Stimulated activated naive CD8-positive, alpha-beta T cell treated with anti-CD3 and anti-CD28 coated beads, Interleukin-15, Interleukin-2, amounts not matched to agents 100 U/mL and 50 U/mL, for 24 hours (primary cell): ENCODE measurements at places on chromosomes 3 and 15.
A peak's percentile ranks its signal among the peaks of the same experiment; 100 is the strongest.

GRCh38 chr15:60745469-60746061 is 266.6 kb upstream of the ICE2 start:
- no peak for DNase-seq

- DNase-seq, result no peak
Measured at GRCh38 chr3:37986479-37987314, 3.9 kb upstream of the VILL start.

DNA sequence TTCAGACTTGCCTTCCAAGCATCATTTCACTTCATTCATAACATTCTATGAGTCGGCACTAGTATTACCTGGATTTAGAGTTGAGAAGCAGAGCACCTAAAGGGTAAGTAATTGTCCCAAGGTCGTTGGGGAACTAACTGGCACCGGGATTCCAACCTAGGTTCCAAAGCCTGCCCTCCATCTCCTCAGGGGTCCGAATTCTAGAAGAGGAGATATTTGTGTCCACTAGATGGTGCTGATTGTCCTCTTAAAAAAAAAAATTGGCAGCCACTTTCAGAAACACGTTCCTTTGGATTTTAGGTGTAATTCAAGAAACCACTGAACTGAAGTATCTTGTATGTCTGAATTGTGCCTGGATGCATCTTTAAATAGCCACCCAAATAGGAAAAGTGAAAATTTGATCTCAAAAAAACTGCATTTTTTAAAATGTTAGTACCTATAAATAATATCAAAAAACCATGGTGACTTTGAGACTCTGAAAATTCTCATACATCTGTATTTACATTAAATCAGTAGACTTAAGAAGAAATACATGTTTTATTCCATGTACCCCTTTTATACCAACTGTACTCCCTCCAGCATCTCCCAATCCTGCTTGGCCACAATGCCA is 3.9 kb upstream of the FSIP1 start:
- DNase-seq, result no peak

DNA sequence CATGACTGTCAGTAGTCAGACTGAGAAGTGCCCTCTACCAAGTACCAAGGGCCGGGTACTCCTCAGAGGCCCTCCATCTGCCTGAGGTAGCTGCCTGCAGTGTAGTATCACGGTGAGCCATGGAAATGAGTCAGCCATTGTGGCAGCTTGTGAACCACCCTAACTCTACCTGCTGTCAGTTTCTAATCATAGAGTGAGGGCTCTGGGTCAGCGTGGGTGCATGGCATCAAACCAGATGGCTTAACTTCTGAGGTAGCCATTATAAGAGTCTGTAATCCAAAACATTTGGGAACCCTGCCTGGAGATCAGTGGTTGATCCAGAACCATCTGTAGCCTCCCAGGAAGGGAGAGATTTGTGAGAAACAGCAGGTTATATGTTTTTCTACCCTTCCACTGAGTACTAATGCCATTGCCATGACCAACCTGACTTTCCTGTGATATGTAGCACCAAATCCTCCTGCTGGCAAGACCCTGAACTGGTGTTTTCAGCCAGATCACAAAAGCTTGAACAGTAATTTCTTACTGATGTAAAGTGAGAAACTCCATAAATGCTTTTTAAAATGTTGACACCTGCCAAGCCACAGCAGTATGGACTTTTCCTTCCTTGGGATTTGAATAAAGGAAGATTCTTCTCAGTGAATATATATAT is 38.9 kb downstream of the ABHD2 start:
- DNase-seq, result peak; percentile 23

- peak; percentile 58 for DNase-seq
Measured at GRCh38 chr15:74988007-74988800, 7.2 kb upstream of the SCAMP5 start.

DNA sequence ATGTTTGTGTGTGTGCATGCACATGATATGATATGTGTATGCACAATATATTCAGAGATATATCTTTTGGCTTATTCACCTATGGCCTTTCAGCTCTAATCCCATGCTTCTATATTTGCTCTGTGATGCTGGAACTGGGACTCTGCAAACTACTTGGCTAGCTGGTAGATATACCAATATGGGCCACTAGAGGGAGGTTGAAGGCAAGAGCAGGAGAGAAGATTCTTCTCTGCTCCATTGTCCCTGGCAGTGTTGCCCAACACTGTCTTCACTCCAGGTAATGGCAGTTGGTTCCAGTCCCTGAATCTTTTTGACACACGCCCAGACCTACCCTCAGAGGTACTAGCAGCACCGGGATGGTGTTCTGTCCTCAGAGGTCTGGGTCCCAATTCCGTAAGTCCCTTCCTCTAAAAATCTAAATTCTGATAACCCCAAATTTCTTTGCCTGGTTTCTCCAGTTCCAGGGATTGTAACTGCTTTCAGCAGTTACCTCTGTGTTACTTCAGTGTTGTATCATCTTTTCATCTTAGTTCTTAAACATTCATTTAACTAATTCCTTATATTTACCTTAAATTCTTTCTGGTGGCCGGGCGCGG is 44.7 kb downstream of the GTPBP8 start:
- DNase-seq, result peak; percentile 22

DNA sequence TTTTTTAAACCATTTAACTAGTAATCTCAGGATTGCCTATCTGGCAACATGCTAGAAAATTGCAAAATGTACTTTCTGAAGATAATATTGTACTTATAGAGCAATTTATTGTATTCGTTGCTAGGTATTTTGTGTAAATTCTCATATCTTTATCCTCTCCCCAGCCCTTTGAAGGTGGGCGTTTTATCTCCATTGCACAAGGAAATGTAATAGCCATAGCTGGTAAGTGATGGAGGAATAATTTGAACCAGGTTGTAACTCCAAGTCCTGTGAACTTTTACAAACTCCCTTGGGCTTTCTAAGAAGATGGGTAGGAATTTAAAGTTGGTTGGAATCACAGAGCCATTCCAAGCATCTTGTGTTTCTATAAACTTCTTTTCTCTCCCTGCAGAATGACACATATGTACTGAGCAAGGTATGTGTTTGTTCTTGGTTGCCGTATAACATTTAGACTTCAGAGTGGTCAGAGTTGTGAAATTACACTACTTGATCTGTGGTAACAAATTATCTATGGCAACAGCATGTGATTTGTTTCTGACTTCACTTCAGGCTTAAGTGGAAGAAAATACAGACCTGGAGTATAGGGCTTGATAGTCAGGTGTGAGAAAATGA is 170.9 kb downstream of the AKAP13 start:
- DNase-seq, result no peak

DNA sequence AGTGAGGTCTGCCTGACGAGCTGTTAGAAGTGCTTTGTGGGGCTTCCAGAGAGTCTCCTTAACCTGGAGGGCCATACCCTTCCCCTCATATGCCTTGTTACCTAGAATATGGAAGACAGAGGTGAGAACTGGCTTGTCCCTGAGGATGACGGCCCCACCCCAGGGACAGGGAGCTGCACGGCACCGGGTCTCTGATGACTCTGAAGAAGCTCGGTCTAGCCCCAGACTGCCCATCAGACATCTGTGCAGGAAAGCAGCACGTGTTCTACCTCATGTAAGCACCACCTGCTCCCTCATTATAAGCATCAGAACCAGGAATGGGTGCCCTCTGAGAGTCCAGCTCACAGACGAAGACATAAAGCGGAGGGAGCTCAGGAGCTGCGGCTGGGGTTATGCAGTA is 18.0 kb downstream of the MYO5C start:
- DNase-seq, result no peak

- no peak for DNase-seq
Measured at GRCh38 chr3:183181606-183182005, 19.1 kb upstream of the LAMP3 start.

DNA sequence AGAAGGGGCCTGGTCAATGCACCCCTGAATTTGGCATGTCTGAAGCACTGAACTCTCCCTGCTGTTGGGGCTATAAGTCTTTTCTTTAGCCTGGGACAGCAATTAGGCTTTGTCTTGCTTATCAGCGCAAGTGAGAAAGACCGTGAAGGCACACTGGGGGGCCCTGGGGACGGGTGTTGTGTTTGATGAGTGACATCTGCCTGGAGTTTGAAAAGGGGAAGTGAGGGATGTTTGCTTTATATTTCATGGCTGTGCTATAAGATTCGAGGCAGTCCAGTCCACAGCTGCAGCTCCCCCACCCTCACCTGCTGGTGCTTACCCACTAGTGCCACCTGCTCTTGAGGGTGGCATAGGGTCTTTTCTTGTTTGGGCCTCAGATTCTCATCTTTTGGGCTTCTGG is 44.8 kb downstream of the CEMIP start:
- no peak for DNase-seq

DNA sequence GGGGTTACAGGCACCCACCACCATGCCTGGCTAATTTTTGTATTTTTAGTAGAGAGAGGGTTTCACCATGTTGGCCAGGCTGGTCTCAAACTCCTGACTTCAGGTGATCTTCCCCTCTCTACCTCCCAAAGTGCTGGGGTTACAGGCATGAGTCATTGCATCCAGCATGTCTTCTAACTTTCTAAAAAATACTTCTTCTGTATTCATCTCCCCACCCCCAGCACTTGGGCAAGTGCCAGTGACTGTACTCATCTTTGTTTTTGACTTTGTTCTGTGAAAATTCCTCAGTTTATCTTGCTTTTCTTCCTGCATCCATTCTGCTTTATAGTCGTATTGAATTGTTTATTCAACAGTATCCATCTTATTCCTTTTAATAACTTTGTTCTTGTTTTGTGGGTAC is 47.6 kb downstream of the ARIH1 start:
- no peak for DNase-seq

DNA sequence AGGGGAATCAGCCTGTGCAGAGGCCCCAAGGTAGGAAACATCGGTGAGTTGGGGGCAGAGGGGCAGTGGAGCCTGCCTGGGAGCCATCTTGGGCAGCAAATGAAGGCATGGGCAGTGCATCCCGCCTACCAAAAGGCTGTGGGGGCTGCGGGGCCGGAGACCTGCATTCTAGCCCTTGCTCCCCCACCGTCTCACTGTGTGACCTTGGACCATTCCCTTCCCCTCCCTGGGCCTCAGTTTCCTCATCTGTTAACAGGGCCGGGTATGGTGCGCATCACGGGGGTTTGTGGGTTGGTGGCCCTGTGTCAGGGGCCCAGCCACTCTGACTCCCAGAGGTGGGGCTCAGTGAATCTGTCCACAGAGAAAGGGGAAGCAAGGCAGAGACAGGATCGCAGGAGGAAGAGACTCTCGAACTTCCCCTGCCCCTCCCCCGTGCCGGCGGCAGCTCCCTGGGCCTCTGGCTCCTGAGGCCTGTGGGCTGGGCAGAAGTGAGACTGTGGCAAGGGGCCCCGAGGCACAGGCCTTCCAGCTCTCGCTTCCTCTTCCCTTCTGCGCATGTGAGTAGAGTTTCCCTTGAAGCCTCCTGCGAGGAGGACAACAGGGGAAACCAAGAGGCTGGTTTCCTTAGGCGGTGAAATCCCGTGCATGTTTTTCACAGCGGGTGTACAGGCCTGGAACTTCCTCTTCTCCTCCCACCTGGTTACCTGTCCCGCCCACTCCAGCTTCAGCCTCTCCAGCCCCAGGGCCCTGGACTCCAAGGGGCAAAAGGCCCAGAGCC is 42.9 kb downstream of the IDH2 start:
- peak; percentile 89 for DNase-seq

DNA sequence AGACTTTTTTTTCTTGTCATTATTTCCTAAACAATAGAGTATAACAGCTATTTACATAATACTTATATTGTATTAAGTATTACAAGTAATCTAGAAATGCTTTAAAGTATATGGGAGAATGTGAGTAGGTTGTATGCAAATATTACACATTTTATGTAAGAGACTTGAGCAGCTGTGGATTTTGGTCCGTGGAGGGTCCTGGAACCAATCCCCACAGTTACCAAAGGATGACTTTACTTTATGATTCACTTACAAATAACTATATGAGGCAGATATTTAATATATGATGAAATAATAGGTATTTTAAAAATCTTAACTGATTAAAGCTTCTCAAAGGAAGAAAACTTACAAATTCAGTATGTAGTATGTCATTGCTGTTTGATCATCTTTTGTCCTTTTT is 56.3 kb downstream of the PPP2R3A start:
- no peak for DNase-seq

- DNase-seq, result no peak
Measured at GRCh38 chr15:99507504-99508310, 58.1 kb upstream of the MEF2A start.

GRCh38 chr3:122679882-122680474 is 661 bp upstream of the PARP14 start:
- DNase-seq, result peak; percentile 30

GRCh38 chr15:93212578-93212977 is 123.6 kb upstream of the RGMA start:
- no peak for DNase-seq

DNA sequence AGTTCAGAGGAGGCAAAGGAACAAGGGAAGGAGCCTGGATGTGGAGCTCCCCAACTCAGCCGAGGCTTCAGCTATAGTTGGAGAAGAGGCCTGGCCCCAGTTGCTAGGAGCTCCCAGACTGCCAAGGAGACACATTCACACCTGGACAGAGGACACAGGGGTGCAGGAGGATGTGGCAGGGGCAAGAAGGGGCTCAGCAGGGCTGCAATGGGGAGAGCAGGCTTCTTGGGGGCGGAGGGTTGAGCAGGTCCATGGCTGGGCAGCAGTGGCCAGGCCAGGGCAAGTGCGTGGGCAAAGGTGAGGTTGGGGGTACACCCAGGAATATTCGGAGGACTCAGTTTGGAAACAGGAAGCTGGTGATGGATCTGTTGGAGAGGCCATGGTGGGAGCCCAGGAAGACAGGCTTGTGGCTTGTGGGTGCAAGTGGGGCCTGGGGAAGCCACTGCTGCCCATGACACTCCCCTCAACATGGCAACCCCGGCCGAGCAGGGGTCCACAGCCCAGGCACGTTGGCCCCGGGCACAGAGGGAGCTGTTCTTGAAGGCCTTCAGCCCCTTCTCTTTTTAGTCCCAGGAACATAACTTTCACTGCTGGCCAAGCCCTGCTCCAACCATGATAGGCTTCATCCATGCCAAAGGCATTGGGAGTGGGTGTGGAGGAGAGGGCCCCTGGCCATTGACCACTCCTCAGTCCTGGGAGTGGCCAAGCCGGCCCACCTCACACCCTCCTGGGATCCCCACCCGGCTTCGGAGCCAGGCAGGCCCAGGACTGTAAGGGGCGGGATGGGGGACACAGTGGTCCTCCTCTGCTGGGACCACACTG is 33.3 kb downstream of the TSPAN3 start:
- no peak for DNase-seq

GRCh38 chr3:185479373-185479945 is 19.4 kb downstream of the TMEM41A start:
- DNase-seq, result no peak

- DNase-seq, result peak; percentile 35
Measured at GRCh38 chr15:38252481-38253350, at the start of gene SPRED1. SPRED1 (plus strand) TSS chr15:38252836; CDS start chr15:38253186, 350 bp downstream.

- no peak for DNase-seq
Measured at GRCh38 chr3:10470120-10471053, 35.0 kb downstream of the ATP2B2 start.

GRCh38 chr3:67646586-67647234 is 7.7 kb downstream of the SUCLG2 start:
- no peak for DNase-seq

- DNase-seq, result no peak
Measured at GRCh38 chr3:49654955-49655556, 19.1 kb upstream of the APEH start.
